ENCODE measurements at places on chromosomes 6 and 20.

DNA sequence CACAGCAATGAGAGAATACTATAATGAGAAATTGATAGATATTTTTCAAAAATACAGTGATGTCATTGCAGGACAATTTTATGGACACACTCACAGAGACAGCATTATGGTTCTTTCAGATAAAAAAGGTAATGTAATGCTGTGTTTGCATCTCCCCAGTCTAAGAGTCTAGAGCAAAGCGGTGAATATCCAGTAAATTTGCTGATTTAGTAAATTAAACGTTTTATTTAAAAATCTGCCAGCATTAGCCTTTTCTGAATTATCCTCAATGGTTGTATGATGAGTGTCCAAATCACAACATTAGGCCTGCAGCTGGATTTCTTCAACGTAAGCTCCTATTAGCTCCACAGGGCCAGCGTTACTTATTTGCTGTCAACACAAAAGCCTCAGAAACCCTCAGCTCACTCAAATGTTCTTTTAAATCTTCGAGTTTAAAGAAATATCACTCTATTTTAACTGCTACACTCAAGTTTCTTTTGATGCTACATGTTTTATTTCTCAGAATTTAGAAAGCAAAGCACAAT lies 16.0 kb downstream of the SMPDL3A start:
- DNase-seq: no peak

DNA sequence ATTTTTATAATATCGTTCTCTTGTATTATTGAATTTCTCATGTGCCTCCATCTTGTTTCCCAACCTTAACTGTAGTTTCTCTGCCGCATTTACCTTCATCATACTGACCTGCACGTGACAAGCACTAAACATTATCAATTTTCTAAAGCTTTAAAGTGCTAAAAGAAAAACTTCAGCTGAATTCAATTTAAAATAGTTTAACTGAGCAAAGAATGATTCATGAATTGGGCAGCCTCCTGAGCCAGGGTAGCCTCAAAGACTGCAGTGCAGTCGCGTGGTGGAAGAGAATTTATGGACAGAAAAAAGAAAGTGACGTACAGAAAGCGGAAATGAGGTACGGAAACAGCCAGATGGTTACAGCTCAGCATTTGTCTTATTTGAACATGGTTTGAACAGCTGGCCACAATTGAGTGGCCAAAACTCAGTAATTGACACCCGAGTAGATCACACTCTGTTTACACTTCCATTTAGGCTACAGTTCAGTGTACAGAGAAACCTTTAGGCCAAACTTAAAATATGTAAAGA lies 4.2 kb upstream of the ZDHHC14 start:
- peak; percentile 40 for DNase-seq

DNA sequence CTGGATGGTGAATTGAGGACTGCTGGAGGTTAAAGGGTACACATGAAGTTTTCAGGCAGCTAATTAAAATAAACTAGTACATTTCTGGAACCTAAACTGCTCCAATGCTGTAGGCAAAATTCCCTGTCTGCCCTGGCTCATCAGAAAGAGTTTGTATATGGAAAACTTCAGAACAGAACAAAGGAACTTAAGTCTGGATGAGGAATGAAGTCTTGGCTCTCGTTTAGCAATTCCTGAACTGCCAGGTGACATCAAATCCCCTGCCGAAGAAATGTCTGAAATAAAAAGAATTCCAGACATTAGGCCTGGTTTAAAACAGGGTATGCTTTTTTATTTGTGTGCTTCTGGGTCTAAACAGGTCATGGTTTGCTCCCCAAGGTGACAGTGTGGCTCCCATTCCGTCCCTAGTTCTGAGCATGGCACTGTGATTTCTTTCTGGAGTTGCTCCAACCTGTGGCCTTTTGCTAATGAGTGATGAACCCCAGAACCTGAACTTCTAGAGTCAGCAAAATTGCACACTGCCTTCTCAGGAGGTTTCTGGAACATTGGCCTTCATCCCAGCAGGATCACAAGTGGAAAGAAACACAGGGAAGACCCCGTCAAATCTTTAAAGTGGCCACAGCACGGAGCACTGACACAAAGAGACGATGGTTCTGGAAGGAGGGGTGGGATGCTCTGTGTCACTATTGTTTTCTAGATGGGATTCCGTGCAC lies 129.4 kb upstream of the NAA20 start:
- no peak for DNase-seq

- no peak for DNase-seq
Observed at GRCh38 chr6:84581494-84582259, 182.7 kb downstream of the TBX18 start.

GRCh38 chr20:36052117-36052513 lies 83.7 kb downstream of the CNBD2 start:
- no peak for DNase-seq

- DNase-seq: no peak
Observed at GRCh38 chr6:14883921-14884320, 361.9 kb upstream of the JARID2 start.

DNA sequence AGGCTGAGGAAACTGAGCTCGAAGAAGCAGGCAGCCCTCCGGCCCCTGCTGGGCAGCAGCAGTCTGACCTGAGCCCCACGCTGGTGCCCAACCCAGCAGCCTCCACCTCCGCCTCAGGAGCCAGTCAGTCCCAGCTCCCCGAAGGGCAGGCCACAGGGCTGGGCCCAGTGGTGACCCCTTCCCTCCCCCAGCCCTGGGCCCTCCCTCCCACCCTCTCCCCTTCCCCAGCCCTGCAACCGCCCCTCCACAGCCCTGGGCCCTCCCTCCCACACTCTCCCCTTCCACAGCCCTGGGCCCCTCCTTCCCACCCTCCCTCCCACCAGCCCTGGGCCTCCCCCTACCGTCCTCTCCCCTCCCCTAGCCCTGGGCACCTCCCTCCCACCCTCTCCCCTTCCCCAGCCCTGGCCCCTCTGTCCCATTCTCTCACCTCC lies 115.0 kb downstream of the TAF4 start:
- no peak for DNase-seq

DNA sequence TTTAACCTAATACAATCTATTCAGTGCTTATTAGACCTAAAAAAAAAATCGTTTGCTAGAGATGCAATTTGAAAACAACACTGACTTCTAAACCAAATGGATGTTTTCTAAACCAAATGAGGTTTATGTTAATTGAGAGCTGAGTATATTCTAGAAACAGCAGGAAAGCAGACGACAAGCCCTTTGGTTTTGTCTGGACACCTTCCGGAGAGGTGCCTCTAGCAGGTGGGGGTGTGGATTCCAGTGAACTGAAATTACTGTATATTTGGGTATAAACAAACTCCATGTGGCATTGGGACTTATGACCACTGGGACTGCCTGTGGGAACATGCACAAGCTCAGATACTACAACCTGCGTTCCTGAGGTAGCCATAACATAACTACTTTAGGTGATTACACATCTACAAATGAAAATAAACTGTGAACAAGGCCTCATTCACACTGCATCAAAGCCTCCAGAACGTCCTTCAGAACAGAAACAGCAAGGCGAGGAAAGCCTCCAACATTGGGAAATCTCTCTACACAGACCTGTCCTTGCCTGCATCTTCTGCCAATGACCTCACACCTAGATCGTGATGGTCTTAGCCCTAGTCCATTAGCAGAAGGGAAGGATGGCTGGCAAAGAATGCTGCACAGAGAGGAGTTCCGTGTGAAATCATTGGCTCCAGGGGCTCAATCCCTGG lies 206.8 kb upstream of the FOXQ1 start:
- DNase-seq: no peak

- DNase-seq: no peak
Observed at GRCh38 chr6:97215157-97215769, 67.8 kb downstream of the MMS22L start.

DNA sequence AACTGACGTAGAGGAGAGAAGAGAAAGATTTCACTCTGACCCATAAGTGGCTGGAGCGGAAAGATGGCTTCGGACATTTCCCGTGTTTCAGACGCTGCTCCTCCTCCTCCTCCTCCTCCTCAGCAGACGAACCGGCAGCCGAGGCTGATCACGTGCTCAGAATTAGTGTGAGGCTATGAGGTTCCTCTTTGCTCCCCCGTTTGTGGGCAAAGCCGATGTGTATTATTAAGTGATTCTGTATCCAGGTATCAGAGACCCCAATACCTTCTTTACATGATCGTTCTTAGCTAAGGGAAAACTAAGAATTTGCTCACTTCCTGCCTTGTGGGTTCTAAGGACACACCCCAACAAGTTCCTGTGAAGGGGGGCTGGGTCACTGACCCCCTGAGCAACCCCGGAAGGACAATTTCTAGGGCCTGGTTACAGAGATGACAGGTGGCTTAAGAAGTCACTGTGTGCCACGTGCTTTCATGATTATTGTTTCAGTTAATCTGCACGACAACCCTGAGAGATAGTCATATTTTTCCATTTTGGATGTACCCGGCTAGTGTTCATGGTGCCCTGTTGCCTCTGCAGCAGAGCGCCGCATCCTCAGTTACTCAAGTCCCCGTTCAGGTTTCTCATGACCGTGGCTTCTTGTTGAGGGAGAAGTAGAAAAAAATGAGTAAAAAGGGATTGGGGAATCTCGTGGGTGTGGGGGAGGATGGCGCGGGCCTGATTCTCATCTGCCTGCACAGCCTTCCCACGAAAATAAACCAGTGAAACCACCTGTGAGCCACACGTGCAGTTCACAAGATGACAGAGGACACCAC lies 671.8 kb downstream of the QKI start:
- no peak for DNase-seq

DNA sequence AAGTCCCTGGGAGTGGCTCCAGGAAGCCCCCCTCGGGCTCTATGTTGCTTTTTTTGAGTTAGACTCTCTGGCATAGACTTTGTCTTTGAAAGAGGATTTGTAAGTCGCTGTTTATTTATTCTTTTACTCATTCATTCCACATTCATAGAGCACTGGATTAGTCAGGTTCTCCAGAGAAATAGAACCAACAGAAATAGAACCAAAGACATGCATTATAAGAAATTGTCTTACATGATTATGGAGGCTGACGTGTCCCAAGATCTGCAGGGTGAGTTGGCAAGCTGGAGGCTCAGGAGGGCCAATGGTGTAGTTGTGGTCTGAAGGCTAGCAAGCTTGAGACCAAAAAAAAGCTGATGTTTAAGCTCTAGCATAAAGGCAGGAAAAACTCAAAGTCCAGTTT lies 98.3 kb upstream of the CHD6 start:
- no peak for DNase-seq

DNA sequence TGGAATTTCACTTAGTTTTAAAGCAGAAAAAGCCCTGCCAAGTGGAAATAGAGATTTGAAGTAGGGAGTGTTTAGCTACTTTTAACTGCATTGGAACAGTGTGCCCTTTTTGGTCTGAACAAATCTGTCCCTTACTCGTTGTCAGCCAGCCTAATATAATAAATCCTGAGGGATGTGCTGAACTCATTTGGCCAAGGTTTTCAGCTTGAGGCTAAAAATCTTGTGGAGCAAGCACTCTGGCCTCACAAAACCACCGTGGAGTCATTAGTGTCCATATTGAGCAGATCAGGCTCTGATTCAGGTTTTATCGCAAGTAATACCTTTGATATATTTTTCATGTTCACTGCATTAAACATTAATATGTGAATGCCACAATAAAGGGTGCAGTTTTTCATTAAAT lies 383.5 kb downstream of the FRK start:
- DNase-seq: no peak

- no peak for DNase-seq
Observed at GRCh38 chr6:85037221-85037620, 272.8 kb upstream of the TBX18 start.

- DNase-seq: peak; percentile 6
Observed at GRCh38 chr6:68826501-68826900, 191.4 kb downstream of the ADGRB3 start.

- no peak for DNase-seq
Observed at GRCh38 chr6:149474108-149474935, 10.5 kb downstream of the ZC3H12D start.

GRCh38 chr20:4748847-4749246 lies 27.1 kb downstream of the PRND start:
- no peak for DNase-seq

- no peak for DNase-seq
Observed at GRCh38 chr20:32966382-32966781, 37.9 kb downstream of the SUN5 start.

DNA sequence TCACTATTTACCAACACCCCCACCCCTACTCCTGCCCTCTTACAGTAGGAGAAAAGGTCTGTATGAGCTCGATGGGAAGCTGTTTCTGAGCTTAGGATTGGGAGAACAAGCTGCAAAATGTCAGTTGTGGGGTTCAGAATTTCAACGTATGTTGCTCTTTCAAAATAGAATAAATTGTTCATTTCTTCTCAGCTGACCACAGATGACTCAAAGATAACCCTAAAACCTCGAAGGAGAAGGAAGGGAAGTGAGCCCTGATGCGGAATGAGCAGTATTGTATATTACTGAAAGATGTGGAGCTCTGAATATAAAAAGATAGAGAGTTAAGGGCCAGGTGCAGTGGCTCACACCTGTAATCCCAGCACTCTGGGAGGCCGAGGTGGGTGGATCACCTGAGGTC lies 35.9 kb upstream of the MYLIP start:
- DNase-seq: no peak

DNA sequence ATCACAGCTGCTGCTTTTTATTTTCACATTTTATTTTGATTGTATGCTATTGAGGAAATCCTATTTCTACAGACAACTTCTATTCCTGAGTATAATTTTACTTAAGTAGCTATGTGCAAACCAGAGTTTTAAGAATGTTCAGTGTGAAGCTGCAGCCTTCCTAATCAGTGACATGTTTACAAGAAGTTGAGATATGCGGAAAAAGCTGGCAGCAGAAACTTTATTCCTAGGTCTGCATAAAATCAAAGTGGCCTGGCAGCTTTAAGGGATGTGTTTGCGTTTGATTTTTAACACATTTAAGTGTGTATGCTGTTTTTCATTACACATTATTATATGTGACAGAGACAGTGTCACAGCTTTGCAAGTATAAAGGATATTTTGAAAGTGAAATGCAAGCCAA lies 26.3 kb downstream of the MAPK14 start:
- no peak for DNase-seq

GRCh38 chr20:50336661-50337060 lies 146.0 kb downstream of the CEBPB start:
- no peak for DNase-seq

DNA sequence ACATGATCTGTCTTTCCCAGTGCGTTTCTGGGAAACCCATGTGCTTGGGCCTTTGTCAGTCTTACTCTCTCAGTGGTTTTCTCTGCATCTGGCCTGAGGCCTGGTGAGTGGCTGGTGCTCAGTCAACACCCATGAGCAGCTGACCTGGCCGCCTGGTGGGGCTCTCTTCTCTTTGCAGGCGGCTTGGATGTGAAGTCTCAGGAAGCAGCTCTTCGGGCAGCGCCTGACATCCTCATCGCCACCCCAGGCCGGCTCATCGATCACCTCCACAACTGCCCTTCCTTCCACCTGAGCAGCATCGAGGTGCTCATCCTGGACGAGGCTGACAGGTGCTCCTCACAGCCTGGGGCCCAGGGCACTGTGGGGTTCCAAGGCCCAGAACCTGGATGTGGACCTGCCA lies 10.8 kb downstream of the DDX27 start:
- peak; percentile 80 for DNase-seq

GRCh38 chr6:154276810-154277628 lies 79.6 kb downstream of the IPCEF1 start:
- peak; percentile 52 for DNase-seq

GRCh38 chr6:147142684-147143245 lies 61.5 kb upstream of the STXBP5 start:
- DNase-seq: no peak

- DNase-seq: no peak
Observed at GRCh38 chr6:6635291-6635690, 46.8 kb downstream of the LY86 start.

GRCh38 chr20:22807646-22808244 lies 223.4 kb upstream of the FOXA2 start:
- no peak for DNase-seq
